Activated CD8-positive, alpha-beta memory T cell treated with anti-CD3 and anti-CD28 coated beads for 1 hour (primary cell): ENCODE measurements at places on chromosomes 4 and X.

- DNase-seq = no peak
These were observed 7.2 kb downstream of the ANKRD17 start for GRCh38 chr4:73251384-73251783.

- no peak for DNase-seq
These were observed 214.2 kb upstream of the PCDH10 start for GRCh38 chr4:132934911-132935310.

GRCh38 chrX:122187069-122187713 is 996.9 kb upstream of the GRIA3 start:
- DNase-seq = no peak

DNA sequence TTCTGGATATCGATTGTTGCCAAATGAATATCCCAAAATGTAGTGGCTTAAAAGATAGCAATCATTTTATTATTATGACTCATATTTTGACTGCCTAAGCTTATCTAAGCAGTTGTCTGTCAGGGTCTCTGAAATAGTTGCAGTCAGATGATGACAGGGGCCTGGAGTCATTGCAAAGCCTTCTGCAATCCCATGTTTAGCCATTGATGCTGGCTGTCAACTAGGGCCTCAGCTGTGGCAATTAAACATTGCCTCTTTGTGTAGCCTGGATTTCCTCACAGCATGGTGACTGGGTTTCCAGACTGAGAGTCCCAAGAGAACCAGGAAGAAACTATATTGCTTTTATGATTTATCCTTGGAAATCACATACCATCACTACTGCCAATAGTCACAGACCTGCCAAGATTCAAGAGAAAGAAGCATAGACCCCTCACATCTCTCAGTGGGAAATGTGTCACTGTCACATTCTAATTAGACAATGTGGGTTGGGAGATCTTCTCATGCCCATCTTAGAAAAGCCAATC is 227.3 kb upstream of the NOCT start:
- DNase-seq = no peak

- DNase-seq = no peak
These were observed 1.8 kb downstream of the TENM3 start for GRCh38 chr4:182245041-182245440.
